GM23248 (cell line): ENCODE measurements at places on chromosomes 3 and 15.

GRCh38 chr15:50358845-50359244 is 3.8 kb upstream of the GABPB1 start:
- DNase-seq = peak; percentile 72
- no peak overlapping the region for H3K27ac ChIP-seq
- peaks cover 13% of the 10 kb centered on the region for H3K4me1 ChIP-seq
- H3K27me3 ChIP-seq = no peaks in the 10 kb centered on the region
- no peak overlapping the region for H3K4me3 ChIP-seq

GRCh38 chr3:121431726-121432517 is 113.9 kb downstream of the POLQ start:
- DNase-seq = peak; percentile 66
- no peaks in the 10 kb centered on the region for H3K36me3 ChIP-seq
- no peak overlapping the region for H3K27ac ChIP-seq
- no peaks in the 10 kb centered on the region; the same call in 1 of the 2 replicates for H3K4me1 ChIP-seq
- no peaks in the 10 kb centered on the region for H3K27me3 ChIP-seq
- peak overlapping the region; percentile 78 for H3K4me3 ChIP-seq

DNA sequence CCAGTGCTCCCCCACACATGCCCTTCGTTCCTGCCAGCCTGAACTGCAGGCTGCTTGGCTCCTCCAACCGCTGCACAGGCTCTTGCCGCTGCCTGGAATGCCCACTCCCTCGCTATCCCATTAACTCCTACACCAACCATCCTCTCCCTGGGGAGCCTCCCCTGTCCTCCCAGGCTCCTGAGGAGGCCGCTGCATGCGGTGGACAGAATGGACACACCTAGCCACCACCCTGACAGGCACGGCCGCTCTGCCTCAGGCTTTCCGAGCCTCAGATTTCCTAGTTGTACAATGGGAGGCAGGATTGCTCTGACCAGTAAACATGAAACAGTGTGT is 2.3 kb downstream of the PLXNB1 start:
- no peak overlapping the region for H3K27ac ChIP-seq
- H3K27me3 ChIP-seq = no peaks in the 10 kb centered on the region
- peaks cover 3% of the 10 kb centered on the region; the same call in 1 of the 2 replicates for H3K4me1 ChIP-seq
- DNase-seq = no peak
- no peak overlapping the region for H3K4me3 ChIP-seq
- no peaks in the 10 kb centered on the region for H3K36me3 ChIP-seq

DNA sequence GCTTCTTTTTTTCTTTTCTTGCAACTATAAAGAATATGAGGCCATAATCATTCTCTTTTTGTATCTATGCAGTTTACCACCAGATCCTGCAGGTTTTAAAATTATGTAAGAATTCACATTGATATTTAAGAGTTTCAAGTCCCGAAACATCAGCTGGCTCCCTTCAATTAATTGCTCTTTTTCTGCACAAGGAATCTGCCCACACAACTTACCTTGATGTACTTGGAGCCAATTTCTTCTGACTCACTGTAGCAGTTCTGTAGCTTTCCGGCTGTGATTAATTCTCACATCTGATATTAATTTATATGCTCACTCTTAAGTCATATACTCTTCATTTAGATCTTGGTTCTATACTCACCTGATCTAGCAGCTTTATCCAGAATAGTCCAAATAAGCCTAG is 781.8 kb downstream of the CADM2 start:
- H3K36me3 ChIP-seq = no peaks in the 10 kb centered on the region
- no peaks in the 10 kb centered on the region for H3K27me3 ChIP-seq
- no peak overlapping the region for H3K4me3 ChIP-seq

DNA sequence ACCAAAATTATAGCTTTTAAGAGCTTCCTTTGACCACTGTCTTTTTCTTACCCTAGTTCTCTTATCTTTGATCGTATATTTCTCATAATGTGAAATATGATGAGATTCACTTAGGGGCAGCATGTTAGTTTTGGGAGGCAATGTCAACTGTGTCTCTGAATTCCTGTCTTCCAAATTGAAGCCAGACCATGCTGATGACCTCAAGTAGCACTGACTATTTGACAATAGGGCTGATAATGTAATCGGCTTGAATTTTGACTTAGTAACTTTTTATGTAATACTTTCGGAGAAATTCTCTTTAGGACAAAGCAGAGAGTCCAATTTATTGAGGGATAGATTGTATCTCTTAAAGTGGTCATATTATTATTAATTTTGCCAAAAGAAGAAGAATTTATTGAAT is 295.4 kb upstream of the TPRG1 start:
- no peaks in the 10 kb centered on the region for H3K27me3 ChIP-seq
- peaks cover 43% of the 10 kb centered on the region for H3K36me3 ChIP-seq
- DNase-seq = no peak
- no peak overlapping the region for H3K27ac ChIP-seq
- no peak overlapping the region for H3K4me3 ChIP-seq

GRCh38 chr3:27715454-27715806 is 6.7 kb downstream of the EOMES start:
- H3K27me3 ChIP-seq = peaks cover 45% of the 10 kb centered on the region
- no peaks in the 10 kb centered on the region for H3K4me1 ChIP-seq
- H3K27ac ChIP-seq = no peak overlapping the region
- DNase-seq = no peak
- H3K36me3 ChIP-seq = no peaks in the 10 kb centered on the region
- peak overlapping the region; percentile 47 for H3K4me3 ChIP-seq

DNA sequence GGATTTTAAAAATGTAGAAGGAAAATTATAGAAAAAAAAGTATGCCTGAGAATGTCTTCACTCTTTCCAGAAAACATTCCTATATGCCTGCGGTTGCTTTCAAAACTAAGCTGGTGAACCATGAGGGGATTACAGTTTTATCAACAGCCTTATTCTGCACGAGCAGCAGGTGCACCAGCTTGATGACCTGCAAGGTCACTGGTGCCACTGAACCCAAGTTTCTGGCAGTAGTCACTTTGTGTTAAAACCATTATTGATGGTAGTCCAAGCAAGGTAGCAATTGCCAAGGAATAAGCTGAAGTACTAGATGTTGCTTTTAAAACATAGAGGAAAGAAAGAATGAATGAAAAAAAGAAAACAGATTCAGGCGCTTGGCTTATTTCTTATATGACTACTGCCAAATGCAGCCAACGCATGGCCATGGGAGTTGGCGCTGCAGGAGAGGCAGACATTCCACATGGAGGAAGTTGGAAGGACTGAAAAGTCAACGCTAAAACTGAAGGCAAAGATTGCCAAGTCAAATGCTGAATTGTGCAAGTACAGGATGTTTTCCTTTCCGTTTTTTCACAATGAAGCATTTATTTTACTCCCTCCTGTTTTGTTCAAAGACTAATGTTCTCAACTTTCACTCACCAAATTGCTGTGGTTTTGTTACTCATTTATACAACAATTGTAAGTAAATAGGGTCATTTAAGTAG is 601.4 kb downstream of the CADM2 start:
- DNase-seq = peak; percentile 7
- H3K27me3 ChIP-seq = no peaks in the 10 kb centered on the region
- no peaks in the 10 kb centered on the region for H3K4me1 ChIP-seq
- H3K4me3 ChIP-seq = no peak overlapping the region
- H3K36me3 ChIP-seq = no peaks in the 10 kb centered on the region

GRCh38 chr15:72313448-72313840 is 6.5 kb downstream of the CELF6 start:
- DNase-seq = no peak
- H3K4me3 ChIP-seq = no peak overlapping the region
- H3K27ac ChIP-seq = no peak overlapping the region
- no peaks in the 10 kb centered on the region for H3K4me1 ChIP-seq

DNA sequence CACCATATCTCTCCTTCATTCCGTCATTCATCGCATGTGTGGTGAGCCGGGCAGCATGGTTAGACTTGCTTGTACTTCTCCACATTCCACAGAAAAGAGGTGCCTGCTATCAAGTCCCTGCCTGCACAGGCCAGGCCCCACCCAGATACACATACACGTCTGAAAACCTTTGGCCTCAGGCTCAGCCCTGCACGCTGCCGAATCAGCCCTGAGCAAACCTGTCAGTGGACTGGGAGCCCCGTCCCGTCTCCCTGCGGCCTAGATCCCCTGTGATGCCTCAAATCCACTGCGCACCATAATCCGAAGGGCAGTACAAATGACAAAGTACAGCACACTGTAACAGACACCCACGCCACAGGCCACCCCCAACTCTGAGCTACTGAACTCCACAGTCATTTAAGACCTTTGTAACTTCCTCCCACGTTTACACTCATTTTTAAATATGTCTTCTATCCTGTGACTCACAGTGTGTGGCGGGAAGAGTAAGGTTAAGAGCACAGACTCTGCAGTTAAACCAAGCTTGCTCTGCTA is 67.1 kb downstream of the MB21D2 start:
- H3K27me3 ChIP-seq = no peaks in the 10 kb centered on the region
- H3K27ac ChIP-seq = peak overlapping the region; percentile 45; the same call in 1 of the 2 replicates
- H3K36me3 ChIP-seq = no peaks in the 10 kb centered on the region
- peaks cover 43% of the 10 kb centered on the region for H3K4me1 ChIP-seq

DNA sequence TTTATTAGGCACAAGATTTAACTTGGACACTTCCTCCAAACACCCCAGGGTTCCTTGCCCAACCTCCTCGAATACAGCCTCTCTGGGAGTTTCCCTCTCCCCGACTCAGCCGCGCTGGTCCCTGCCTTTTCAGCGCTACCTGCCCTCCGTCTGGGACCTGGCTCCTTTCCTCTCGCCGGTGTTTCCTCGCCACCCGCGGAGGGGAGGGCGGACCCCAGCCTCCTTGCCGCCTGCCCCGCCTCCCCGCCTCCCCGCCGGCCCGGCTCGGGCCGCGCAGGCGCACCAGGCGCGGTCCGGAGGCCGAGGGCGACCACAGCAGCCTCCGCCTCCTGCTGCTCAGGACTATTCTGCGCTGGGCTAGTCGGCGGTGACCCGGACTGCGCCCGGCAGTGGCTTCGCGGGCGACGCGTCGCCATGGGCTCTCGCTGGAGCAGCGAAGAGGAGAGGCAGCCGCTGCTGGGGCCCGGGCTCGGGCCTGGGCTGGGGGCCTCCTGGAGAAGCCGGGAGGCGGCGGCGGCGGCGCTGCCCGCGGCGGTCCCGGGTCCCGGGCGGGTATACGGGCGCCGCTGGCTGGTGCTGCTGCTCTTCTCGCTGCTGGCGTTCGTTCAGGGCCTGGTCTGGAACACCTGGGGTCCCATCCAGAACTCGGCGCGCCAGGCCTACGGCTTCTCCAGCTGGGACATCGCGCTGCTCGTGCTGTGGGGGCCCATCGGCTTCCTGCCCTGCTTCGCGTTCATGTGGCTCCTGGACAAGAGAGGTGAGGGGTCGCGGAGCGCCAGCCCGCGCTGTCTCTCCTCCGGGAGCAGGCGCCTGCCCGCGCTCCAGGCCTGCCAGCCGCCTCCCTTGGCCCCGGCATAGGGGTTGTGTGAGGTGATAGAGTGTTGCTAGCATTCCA is at the start of gene SLC49A4:
SLC49A4 (plus strand) TSS at position 291 of the 895 bp plus-strand sequence; CDS start at position 415, 124 bp downstream.
- H3K27ac ChIP-seq = peak within 1 kb of the TSS; percentile 95
- H3K36me3 ChIP-seq = no peaks in the 10 kb centered on the region
- no peaks in the 10 kb centered on the region for H3K27me3 ChIP-seq
- H3K4me3 ChIP-seq = peak within 1 kb of the TSS; percentile 84

- H3K27me3 ChIP-seq = no peaks in the 10 kb centered on the region
- H3K4me3 ChIP-seq = no peak overlapping the region
- H3K27ac ChIP-seq = no peak overlapping the region
- peaks cover 12% of the 10 kb centered on the region for H3K4me1 ChIP-seq
- no peaks in the 10 kb centered on the region for H3K36me3 ChIP-seq
Observed at GRCh38 chr3:189632242-189632641, 1.1 kb downstream of the TP63 start.

DNA sequence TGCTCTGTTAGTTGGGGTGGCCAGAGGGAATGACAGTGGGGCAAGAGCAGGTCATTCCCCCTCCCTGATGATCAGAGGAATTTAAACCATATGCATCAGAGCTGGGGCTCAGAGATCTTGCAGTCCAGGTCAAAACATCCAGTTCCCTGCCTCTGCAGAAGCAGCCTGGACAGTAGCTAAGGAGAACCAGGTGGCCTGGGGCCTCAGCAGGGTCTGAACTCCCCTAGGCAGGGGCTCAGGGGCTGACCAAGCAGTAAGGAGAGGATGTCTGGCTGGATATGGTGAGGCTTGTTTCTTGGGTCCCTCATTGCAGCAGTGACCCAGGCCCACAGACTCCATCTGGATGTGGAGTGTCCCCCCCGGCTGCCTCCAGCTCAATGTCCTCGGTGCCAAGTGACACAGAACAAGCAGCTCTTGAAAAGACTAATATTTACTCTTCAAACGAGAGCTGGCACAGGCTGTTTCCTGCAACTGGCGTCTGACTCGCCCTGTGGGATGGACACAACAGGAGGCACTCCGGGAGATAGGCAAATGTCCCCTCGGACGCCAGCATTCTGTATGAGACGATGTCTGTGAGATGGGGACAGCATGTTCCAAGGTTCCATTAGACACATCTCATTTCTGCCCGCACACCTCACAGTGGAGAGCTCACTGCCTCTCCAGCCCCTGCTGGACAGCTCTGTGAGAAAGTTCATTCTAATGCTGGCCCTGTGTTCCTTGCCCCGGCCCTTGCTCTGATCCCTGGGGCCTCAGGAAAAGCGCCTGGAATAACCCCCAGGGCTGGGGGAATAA is 37.1 kb downstream of the SEC22C start:
- no peak overlapping the region for H3K4me3 ChIP-seq
- DNase-seq = peak; percentile 25
- no peaks in the 10 kb centered on the region for H3K27me3 ChIP-seq
- H3K36me3 ChIP-seq = no peaks in the 10 kb centered on the region
- no peaks in the 10 kb centered on the region for H3K4me1 ChIP-seq

DNA sequence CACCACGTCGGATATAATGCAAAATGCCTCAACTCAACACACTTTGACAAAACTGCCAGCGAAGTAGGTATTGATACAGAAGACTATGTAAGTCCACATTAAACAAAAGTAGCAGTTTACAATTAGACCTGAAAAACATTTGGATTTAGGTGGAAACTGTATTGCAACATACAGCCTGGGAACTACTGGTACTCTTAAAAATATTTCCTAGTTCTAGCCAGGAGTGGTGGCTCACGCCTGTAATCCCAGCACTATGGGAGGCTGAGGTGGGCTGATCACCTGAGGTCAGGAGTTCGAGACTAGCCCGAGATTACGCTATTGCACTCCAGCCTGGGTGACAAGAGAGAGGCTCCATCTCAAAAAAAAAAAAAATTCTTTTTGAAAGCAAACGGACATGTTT is 246.2 kb downstream of the ZBTB20 start:
- 0 out of 2 replicates have a peak, but pooled peaks cover 5% of the 10 kb centered on the region for H3K4me1 ChIP-seq
- H3K36me3 ChIP-seq = no peaks in the 10 kb centered on the region
- H3K27me3 ChIP-seq = no peaks in the 10 kb centered on the region
- H3K27ac ChIP-seq = peak overlapping the region; percentile 83
- peak overlapping the region; percentile 84 for H3K4me3 ChIP-seq

DNA sequence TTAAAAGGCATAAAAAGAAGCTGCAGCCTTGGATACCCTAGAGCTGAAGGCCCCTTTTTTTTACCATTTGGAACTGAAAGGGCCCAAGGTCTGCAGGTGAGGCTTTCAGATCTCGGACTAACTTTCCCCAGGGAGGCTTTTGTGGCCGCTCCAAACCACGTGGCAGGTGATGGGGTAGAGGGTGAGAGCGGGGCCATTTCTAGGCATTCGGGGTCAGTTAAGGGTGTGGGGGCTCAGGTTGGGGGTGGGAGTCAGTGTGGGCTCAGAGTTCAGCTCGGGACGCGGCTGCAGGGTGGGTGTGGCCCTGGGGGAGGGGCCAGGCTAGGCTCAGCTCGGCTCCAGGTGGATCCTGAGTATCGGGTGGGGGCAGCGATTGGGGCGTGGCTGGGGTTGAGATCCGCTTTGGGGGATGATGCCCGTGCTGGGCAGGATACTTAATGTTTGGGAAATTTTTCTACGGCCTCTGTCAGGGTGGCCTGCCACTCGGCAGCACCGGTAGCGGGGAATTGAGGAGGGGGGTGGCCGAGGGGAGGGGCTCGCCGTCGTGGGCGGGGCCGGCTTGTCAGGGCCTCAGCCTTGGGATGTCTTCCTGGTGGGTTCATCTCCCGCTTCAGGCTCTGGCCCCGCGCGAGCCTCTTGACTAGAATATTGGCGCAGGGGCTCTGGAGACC is 2.5 kb downstream of the KLF13 start:
- peak overlapping the region; percentile 80 for H3K4me3 ChIP-seq
- H3K4me1 ChIP-seq = 0 out of 2 replicates have a peak, but pooled peaks cover 5% of the 10 kb centered on the region
- H3K36me3 ChIP-seq = no peaks in the 10 kb centered on the region
- H3K27me3 ChIP-seq = no peaks in the 10 kb centered on the region
